ENCODE measurements at places on chromosomes 7 and 10.

GRCh38 chr10:113069595-113069994, 119.5 kb downstream of the TCF7L2 start:
- no peak for DNase-seq

GRCh38 chr7:128383776-128384175, 22.3 kb upstream of the PRRT4 start:
- no peak for DNase-seq

DNA sequence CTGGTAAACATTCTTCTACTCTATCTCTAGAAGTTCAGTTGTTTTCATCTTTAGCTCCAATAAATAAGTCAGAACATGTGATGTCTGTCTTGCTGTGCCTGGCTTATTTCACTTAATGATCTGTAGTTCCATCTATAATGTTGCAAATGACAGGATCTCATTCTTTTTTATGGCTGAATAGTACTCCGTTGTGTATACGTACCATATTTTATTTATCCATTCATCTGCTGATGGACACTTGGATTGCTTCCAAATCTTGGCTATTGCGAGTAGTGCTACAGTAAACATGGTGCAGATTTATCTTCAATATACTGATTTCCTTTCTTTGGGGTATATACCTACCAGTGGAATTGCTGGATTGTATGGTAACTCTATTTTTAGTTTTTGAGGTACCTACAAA, 124.4 kb downstream of the ZNF33B start:
- no peak for DNase-seq

DNA sequence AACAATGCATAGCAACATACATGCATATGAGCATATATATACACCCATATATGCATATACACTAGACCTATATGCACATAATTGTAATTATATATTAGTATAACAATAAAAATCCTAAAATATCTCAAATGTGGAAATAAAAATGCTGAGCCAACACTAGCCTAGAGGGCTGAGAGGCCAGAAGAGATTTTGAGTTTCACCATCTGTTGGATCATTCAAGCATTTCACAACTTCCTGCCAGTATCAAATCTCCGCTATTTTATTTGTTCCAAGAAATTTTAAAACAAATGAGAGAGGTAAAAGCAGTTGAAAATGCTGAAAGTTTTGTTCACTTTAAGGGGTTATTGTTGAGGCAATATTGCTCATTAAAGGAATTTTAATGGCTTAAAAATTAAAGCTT, 187.0 kb downstream of the PCDH15 start:
- no peak for DNase-seq

DNA sequence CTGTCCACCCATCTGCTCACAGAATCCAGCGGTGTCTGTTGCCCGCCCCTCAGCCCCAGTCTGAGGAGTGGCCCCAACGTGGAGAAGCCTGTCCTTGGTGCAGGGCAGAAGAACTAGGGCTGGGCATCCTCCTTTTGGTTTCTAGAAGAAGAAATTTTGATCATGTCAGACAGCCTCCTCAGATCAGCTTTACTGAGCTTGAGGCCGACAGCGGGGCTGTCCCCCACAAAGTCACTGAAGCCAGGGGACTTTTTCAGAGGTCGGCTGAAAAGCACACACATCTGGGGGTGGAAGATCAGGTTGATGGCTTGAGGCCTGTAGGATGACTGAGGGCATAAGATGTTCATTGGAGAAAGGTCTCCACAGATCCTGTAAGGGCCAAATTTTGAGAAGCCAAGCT, 767.9 kb downstream of the GRID1 start:
- DNase-seq, result no peak

- DNase-seq, result no peak
Measured at GRCh38 chr10:118238573-118239235, 103.4 kb downstream of the FAM204A start.

DNA sequence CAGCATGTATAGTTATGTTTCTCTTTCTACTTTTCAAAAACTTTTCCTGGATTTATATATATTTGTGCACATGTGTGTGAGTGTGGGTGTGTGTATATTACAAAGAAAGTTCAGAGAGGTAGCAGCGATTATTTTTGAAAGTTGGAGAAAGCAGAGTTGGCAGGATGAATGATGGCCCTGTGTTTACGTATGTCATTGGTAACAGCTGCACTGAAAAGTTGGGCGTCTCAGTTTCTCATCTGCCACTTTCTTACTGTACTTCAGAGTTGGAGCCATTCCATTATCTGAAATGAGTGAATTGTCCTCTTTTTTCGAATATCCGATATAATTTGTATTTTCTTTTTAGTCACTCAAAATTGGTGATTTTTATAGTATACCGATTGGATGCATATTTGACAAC, 172.2 kb downstream of the CDK14 start:
- no peak for DNase-seq

DNA sequence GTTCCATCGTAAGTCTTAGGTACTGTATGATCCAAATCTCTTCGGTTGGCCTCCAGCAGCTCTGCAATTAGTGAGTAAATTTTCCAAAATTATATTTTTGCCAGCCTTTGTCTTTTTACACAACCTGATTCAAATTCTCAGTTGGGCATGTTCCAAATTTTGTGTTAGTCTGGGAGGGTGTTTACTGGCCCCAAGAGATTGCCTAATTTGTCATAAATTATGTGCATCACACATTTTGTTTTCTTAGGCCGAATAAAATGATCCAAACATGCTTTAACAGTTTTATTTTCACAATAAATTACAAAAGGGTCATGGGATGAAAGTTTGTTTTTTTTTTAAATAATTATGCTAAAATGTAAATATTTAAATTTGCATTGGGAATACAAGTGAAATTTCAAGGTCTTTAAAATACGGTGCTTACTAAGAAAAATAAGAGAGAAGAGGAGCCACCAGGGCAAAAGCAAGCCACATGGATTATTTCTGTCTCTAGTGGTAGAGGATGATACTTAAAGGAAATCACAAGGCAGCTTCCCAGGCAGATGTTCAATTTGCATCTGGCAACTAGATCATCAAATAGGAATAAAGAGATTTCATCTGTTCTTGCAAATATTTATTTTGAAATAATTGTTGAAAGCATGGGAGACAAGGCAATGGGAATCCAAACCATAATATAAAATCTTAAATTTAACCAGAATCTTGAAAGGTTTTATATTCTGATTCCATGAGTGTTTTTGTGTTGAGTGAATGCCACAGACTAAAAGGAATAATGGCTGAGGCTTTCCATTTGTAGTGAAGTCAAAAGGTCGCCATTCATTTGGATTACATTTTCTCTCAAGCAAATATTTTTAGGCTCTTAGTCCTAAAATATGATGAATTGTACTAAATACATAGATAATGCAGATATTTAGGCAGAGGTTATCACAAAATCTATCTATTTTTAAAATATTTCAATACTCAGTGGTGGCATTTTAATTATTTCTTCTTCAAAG, 111.1 kb downstream of the MDFIC start:
- no peak for DNase-seq

- DNase-seq, result peak; percentile 3
Measured at GRCh38 chr7:537911-538634, 18.4 kb upstream of the PDGFA start.

- DNase-seq, result no peak
Measured at GRCh38 chr7:108038986-108039385, 36.0 kb upstream of the LAMB1 start.

DNA sequence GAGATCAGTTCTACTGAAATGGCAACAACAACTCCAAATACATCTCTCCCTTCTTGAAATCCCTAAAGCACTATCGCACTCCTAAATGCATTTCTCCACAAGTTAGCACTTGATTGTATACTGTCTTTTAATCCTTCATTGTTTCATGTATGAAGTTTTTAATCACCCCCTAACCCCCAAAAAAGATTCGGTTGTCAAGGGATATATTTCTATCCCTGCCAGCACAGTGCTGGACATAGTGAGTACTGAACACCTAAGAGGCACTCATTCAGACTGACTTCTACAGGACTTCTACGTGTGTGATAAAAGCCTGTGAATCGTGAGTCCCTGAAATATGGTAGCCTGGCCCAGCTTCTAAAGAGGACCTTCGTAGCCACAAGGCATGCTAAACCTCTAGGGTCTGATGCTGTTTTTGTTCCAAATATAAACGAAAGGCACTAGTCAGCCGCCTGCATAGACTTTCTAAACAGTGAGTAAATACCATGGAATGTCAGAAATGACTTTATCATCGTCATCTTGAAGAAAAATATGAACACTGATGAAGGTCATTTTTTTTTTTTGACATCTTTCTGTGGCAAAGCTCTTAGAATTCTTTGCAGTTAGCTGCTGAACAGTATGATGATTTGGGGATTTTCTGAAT, 14.6 kb upstream of the ZSCAN21 start:
- DNase-seq, result no peak

DNA sequence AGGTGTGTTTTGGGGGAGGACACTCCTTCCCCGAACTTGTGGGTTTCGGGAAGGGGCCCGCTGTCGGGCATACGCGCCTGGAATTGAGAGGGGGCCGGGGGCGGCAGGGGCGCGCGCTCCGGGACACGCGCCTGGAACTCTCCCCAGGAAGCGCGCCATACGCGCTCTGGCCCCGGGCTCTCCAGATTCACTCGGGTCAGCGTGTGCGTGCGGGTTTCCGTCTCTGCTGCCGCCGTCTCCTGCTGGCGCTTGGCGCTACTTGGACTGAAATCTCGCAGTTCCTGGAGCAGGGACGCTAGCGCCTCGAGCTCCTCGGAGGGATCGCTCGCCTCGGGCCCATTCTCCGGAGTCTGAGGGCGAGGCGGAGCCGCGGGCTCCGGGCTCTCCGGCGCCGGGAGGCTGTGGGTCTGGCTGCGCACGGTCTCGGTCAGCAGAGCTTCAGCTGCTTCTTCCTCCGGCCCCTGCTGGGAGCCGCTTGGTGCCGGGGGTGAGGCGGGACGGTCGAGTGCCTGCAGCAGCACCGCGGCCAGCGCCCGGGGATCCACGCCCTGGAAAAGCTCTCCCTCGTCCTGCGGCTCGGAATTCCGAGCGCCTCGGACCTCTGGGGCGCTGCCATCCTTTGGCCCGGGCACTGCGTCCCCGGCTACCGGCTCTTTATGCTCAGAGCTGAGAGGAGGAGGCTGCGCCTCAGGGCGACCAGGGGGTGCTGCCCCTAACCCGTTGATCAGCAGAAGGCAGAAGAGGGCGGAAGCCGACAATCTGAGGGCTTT, 1.1 kb downstream of the VGF start:
- DNase-seq, result no peak

- DNase-seq, result no peak
Measured at GRCh38 chr7:87398446-87398845, 53.0 kb downstream of the CROT start.

GRCh38 chr10:124734311-124735166, 9.6 kb downstream of the FAM53B start:
- DNase-seq, result no peak

- peak; percentile 71 for DNase-seq
Measured at GRCh38 chr10:86400705-86401587, 34.4 kb upstream of the GRID1 start.

DNA sequence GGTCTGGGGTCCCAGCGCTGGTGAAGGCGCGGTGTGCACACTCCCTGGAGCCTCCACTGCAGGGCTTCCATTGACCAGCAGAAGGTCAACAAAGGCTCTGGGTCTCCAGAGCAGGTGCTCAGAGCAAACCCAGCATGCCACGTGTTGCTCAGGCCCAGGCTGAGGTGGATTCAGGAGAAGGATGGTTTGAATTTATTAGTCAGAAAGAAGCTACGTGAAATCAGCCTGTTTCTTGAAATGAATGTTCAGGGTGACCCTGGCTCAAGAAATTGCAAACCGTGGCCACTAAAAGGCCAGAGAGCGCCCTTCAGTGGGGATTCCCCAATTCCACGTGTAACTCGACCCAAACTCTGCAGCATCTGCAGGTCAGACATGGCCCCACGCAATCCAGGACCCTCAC, 82.7 kb upstream of the PFKP start:
- DNase-seq, result no peak

DNA sequence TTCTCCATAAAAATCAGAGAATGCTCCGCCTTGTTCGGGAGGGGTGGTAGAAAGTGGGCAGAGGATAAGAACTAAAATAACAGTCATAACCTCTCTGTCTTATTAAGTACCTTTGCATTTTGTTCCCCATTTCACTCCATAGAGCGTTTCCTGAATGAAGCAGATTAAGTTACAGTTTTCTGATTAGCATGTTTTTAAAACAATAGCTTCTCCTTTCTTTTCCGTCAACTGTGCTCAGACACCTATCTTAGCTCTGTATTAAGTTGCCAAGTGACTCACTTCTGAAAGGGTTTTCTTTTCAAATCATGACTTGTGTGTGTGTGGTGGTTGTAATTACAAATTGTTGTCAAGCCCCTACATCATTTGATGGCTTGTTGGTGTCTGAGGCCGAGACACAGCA, 1.4 kb downstream of the HABP2 start:
- DNase-seq, result no peak

DNA sequence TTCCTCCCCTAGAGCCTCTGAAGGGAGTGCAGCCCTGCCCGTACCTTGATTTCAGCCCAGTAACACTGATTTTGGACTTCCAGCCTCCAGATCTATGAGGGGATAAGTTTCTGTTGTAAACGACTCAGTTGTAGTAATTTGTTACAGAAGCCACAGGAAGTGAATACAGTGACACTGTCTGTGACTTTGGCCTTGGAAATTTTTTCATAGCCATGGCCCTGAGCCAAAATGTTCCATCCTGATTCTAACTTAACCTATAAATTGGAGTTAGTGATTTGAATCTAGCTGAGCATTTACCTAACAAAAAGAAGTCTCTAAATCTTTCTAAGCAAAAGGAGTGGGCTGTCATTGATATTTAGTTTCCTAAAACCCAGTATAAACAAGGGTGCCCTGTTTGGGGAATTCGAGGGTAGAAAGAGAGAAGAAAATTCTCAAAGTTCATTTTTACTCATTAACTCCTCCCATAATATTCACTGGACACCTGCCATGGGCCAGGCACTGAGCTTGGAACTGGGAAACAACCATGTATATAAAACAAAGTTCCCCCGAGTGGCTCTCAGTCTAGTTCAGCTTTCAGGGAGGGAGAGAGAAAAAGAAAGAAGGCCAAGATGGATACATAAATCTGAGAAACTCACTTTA, 162.3 kb downstream of the SKIDA1 start:
- DNase-seq, result no peak

DNA sequence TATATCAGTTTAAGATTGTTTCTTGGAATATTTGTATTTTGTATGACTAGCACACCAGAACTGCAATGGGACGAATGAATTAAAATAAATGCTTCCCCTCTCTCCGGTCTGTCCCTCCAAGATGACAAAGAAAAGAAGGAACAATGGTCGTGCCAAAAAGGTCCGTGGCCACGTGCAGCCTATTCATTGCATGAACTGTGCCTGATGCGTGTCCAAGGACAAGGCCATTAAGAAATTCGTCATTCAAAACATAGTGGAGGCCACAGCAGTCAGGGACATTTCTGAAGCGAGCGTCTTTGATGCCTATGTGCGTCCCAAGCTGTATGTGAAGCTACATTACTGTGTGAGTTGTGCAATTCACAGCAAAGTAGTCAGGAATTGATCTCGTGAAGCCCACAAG, 17.2 kb upstream of the PAPSS2 start:
- no peak for DNase-seq

DNA sequence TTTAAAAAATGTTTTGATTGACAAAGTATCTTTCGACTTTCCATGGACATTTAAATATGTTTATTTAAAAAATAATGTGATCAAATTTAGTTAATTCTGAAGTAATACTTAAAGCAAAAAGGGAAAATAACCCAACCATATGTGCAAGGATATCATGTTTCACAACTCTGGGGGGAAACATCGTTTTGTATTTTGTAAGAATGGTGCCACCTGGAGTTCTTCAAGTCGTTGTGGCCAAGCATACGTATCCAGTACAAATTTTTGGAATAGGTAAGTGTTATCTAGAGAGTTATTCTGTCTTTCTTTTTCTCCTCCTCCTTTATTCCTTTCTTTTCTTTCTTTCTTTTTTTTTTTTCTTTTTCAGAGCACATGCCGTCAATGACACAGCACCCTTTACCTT, 176.2 kb upstream of the CSTF2T start:
- DNase-seq, result no peak

Data from CD8-positive, alpha-beta T cell (primary cell).